Lower lobe of right lung (tissue), 2 donors: ENCODE measurements at places on chromosomes 5 and 9. TPM values are rescaled to one million over a fixed set of nuclear protein-coding genes. Genes with fewer than 3 reads are reported as not detected.

OLFM1 gene
- 24.1 TPM for total RNA-seq

PPP2R2B gene
- total RNA-seq, result 0.95 TPM

PCDHA9 gene
- total RNA-seq, result 0.32 TPM

AFAP1L1 gene
- total RNA-seq, result 26.6 TPM

PCDHGB3 gene
- total RNA-seq, result 2.2 TPM

CCNI2 gene
- total RNA-seq, result 1.1 TPM

DMRT3 gene
- 0.24 TPM for total RNA-seq

FRMPD1 gene
- 0.06 TPM for total RNA-seq

TOPORS gene
- total RNA-seq, result 15.4 TPM

SLC36A3 gene
- total RNA-seq, result not detected

SUSD3 gene
- total RNA-seq, result 5.3 TPM

DPH7 gene
- total RNA-seq, result 28.4 TPM

PCDHB6 gene
- total RNA-seq, result 0.41 TPM

PCDHA13 gene
- 0.97 TPM for total RNA-seq

PRRX2 gene
- total RNA-seq, result 2.5 TPM

IL5 gene
- total RNA-seq, result not detected

IFNA13 gene
- total RNA-seq, result 1.1 TPM

IFNK gene
- not detected for total RNA-seq

SLC34A1 gene
- total RNA-seq, result not detected

ZSWIM6 gene
- 18.1 TPM for total RNA-seq

KCNIP1 gene
- 1.7 TPM for total RNA-seq

GABRA1 gene
- total RNA-seq, result not detected

RANBP3L gene
- 2.8 TPM for total RNA-seq

CBY3 gene
- not detected for total RNA-seq

SLC31A2 gene
- total RNA-seq, result 74.8 TPM

GLRA1 gene
- total RNA-seq, result not detected

UNC13B gene
- 87.9 TPM for total RNA-seq

RAI14 gene
- 66.8 TPM for total RNA-seq
